ENCODE measurements at places on chromosomes 7 and 10.

GRCh38 chr10:77943121-77943901 lies 16.8 kb upstream of the DLG5 start:
- DNase-seq, result no peak

- no peak for DNase-seq
These were observed 2.7 kb downstream of the CYCS start for GRCh38 chr7:25122373-25122772.

DNA sequence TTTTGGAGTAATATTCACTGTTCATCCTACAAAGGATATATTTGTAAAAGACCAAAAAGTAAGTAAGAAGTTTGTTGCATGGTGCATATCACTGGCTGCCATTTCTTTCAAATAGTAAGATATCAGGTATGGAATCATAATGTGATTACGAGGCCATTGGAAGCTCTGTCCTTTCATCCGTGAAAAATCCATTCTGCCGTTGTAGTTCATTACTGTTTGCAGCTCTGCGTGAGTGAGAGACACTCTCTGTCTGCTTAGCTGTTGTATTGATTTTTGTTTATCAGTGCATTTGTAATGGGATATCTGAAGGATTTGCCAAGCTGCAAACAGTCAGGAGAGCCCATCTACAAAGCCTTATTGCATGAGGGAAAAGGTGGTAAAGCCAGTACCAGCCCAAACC lies 44.1 kb upstream of the SLC39A12 start:
- no peak for DNase-seq

DNA sequence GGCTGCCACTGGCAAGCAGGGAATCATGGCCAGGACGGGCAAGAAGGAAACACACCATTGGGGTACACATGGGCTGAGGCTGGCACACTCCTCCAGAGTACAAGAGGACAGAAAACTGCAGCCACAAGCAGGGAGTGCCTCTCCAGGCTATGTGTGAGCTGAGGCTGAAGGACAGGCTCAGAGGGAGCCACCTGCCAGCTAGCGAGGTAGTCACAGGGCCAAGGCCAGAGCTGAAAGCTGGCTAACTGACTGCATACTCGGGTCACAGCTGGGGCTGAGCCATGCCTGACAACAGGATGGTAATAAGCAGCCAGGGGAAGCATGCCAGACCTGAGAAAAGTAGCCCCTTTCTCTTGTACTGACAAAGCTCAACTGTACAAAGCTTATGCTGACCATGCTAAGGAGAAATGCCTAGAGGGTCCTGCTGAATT lies 52.0 kb downstream of the KIF5B start:
- no peak for DNase-seq

- no peak for DNase-seq
These were observed 73.2 kb downstream of the SPDYE5 start for GRCh38 chr7:75565132-75565837.

DNA sequence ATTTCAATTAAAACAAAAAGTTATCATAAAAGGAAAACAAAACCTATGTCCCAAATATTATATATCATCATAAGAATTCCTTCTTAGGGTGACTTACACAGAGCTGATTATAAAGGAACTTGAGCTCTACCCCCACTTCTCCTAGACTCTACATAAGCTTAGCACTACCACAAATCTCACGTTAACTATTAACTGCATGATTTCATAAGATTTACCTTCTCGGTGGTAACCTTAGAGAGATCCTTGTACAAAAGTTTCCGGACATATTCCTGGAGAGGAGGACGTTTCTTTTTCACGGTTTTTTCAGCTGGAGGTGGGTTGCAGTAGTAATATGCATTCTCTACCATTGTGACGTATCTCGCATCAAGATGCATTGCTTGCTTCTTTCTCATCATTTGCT lies 83.7 kb downstream of the UPF2 start:
- no peak for DNase-seq

DNA sequence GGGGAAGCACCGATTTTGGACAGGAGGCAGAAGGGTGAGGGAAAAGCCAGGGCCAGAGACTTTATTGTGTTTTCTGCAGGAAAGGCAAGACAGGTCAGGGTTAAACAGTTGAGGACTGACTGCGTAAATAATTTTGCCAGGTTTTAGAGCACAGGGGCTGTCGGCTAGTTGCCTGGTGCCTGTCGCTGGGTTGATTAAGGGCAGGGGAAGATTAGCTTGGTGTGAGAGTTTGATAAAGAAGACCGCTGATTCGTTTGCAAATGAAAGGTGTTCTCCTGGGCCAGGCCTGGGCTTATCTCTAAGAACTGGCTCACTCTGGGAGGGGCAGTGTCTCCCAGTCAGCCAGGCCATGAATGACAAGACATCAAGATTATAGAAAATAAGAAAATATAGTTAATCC lies 75.6 kb downstream of the SLC37A3 start:
- peak; percentile 92 for DNase-seq

- DNase-seq, result no peak
These were observed 35.5 kb upstream of the BICC1 start for GRCh38 chr10:58477122-58477521.

DNA sequence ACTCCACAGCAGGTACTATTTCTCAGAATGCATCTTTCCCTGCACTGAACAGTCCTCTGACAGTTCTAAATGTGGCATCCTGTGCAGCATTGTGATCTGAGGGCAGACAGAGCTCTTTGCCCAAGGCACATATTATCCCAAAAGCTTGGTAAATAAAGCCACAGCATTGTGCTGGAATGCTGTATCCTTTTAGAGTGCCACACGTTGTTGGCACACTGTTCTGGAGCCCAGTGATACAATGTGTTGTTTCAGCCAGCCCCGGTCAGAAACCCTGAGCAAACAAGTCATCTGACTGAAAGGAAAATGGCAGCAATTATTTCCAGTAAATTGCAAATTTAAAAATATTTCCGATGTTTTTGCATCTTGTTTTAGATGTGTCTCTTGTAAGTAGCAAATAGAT lies 45.4 kb downstream of the NAMPT start:
- no peak for DNase-seq

DNA sequence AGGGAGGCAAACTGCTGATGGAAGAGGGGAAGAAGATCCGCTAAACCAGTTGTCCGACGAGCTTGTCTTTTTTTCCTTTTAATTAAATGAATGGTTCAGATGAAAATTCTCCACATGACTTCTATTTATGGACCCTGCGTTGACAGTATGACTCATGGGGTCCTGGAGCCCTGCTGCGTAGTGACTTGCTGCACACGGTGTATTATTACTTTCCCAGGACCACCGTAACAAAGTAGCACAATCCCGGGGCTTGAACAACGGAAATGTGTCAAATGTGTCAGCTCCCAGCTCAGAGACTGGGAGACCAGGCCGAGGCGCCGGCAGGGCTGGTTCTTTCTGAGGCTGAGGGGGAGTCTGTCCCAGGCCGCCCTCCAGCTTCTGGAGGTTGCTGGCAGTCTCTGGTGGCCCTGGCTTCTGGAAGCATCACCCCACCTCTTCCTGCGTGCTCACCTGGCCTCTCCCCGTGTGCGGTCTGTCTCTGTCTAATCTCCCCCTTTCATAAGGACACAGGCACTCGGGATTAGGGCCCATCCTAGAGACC lies 33.8 kb upstream of the MNX1 start:
- no peak for DNase-seq

GRCh38 chr7:25851332-25852210 lies 300.4 kb upstream of the NFE2L3 start:
- peak; percentile 48 for DNase-seq

DNA sequence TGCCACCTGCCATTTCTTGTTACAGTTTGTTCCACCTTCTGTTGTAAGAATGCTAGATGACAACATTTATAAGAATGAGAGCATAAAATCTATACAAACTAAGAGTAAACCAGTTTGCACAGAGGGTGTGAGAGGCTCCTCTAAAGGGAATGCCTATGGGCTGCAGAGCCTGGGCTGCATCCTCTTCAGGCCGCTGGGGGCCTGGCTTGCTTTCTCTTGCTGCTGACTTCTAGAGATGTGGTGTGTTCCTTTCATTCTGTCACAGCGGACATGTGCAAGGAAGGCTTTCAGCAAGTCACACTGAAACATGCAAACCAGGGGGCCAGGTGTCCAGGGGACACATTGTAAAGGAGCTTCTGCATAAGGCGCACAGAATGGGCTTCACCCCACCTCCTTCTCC lies 7.1 kb upstream of the ATP6V1F start:
- DNase-seq, result no peak

- no peak for DNase-seq
These were observed 18.2 kb downstream of the ARID5B start for GRCh38 chr10:61919646-61920215.

DNA sequence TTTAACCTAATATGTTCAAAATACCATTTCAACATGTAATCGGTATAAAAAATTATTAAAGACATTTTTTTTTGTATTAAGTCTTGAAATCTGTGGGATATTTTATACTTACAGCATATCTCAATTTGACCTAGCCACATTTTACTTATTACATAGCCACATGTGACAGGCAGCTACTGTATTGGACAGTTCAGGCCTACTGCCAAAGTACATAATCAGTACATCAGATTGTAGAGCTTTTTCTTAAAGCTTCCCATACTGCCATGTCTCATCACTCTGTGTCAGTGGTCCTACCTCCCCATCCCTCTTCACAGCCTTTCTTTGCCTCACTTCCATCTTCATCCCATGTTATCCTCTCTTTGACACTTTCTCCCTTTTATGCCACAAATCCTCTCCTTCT lies 43.0 kb downstream of the LOXL4 start:
- DNase-seq, result no peak

DNA sequence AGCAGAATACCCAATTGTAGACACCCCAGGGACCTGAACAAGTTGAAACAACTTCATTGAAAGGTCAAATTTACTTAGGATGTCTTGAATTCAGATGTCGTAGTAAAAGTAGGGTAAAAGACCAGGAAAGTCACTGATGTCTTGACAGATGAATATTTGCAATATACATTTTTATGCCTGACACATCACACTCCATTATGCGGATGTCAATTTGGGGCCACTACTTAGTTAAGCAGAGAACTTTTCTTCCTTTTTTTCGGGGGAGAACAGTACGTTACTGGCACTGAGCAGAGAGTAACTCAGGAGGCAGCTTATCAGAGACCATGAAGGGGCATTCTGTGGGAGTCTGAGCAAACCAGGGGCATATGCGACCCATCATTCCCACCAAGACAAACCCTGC lies 4.9 kb downstream of the ITGA8 start:
- no peak for DNase-seq

DNA sequence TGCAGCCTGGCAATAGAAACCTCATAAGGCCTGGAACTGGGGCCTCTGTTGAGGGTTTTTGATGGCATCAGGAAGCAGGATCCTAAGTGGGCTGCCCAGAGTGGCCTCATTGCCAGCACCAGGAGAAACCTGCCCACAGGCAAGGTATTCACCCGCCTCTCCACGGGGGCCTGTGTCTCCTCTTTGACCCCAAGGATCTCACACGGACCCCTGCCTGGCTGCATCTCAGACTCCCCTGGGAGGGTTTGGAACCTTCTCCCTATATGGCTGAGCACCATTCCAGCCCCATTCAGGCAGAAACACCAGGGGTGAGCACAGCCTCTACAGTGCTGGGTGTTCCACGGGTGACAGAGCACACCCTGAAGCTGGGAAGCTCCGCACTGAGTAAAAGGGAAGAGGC lies 14.6 kb upstream of the C10orf71 start:
- DNase-seq, result no peak

GRCh38 chr10:79073784-79074432 lies 5.1 kb downstream of the ZMIZ1 start:
- DNase-seq, result no peak

GRCh38 chr10:30182191-30183054 lies 123.0 kb upstream of the JCAD start:
- no peak for DNase-seq

- no peak for DNase-seq
These were observed 179.1 kb upstream of the FZD1 start for GRCh38 chr7:91085175-91085574.

DNA sequence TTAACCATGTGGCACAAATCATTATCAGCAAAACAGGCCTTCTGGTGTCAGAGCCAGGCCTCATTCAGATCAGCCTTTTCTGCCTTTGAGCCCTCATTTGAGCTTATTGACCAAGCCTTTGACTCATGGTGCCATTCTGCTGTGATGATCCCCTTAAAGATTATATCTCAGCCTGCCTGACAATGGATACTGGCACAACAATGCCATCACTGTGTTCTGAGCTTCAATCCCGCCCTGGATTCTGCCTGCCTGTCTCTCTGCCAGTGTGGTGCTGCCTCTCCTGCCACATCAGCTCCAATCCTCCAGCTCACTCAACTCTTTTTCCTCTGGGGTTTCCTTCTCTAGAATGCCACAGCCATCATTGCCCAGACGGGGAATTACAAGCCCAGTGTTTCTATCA lies 52.6 kb downstream of the SRI start:
- no peak for DNase-seq

DNA sequence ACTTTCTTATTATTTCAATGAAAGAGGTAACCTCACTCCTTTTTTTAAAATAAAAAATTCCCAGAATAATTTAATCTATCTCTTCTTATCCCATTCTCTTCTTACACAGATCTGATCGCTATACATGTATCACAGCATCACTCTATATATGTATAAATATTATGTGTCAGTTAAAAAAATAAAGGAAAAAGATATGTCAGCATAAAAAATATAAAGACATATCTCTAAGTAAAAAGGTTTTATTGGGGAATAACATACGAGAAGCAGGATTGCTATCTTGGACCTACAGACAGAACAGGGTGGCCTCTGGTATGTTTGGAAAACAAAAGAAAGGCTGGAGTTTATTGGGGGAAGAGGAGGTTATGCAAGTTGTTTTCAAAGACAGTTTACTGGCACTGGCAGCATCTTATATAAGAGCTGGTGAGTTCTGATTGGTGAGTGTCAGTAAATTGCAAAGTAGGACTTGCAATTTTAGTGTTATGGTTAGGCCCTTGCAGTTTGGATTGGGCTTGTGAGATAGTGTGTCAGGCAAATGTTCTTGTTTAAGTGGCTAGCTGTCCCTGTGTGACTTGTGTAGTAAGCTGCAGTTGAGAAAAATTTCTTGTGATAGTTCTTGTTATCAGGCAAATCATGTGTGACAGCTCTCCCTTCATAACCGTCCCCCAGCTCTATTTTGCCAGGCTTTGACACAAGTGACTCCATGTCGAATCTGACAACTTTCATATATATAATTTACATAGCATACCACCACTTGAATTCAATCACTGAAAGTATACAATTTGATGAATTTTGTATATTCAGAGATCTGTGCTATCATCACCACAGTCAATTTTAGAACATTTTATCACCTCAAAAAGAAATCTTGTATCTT lies 118.2 kb downstream of the HBP1 start:
- DNase-seq, result no peak

DNA sequence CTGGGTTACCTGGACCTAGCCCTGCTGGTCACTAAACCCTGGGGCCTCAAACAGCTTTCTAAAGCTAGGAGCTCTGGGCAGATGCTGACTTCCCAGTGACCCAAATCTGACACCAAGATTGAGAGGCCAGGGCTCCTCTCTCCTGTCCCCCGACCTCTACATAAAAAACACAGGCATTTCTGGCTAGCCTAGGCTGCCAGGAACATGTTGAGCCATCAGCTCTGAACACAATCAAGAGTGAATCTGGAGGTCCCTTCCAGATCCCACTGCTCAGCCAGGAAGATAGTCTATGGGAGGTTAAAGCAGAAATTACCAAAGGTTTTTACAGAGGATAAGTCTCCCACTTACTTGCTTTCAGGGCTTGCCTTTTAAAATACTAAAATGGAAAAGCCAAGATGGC lies 22.1 kb upstream of the PDE1C start:
- no peak for DNase-seq

GRCh38 chr7:138755842-138756590 lies 41.8 kb upstream of the TMEM213 start:
- no peak for DNase-seq

All from hematopoietic multipotent progenitor cell treated with erythropoietin and hydrocortisone succinate and interleukin-3 and kit ligand, for 15 days (in vitro differentiated cells).